Dorsolateral prefrontal cortex (tissue), 122 donors: ENCODE measurements at places on chromosomes 4 and X.

GRCh38 chr4:147638942-147639341 is 21.7 kb downstream of the TMEM184C start:
- no peak for DNase-seq

DNA sequence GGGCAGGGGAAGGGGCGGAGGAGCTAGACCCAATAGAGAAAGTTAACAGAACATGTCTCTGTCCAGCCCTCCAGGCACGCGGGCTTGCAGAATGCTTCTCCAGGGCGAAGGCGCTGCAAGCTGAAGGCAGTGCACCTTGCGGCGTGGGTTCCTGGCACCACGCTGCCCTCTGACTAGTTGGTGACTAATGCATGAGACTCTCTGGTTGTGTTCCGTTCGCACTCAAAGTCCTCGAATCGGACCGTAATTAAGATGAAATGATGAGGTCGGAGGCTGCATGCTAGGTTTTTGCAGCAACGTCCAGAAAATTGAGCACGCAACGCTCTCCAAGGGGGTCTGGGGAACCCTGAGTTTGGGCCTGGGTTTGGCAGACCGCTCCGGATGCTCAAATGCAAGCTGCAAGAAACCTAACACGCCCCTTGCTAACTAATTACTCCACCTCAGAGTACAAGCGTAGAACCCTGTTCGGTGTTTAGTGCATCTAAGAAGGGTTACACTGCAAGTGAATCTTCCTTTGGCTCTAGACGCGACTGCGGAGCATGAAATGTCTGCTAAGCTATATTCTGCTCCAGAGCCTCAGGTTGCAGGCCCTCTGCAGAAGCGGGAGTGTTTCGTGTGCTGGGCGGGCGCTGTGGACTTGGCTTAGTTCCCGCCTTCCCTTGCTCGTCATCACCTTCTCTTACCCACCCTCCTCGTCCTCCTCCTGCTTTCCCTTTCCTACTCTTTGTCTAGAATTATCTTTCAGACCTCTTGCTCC is 57.1 kb upstream of the NKAP start:
- no peak for DNase-seq

DNA sequence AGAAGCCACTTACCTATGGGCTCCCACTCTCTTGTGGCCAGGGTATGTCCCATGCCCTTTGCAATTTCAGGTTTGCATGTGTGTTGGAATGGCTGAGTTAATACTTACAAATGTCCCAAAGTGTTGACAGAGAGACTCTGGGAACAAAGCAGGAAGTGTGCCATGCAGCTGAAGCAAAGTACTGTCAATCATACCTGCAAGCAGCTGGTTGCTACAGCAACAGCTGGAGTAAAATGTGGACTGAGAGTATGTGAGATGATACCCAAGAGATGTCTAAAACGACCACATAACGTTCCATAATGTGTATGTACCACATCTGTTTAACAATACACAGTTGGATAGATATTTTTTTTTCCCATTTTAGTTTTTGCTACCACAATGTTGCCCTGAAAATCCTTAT is 82.8 kb upstream of the CAMK2D start:
- no peak for DNase-seq

DNA sequence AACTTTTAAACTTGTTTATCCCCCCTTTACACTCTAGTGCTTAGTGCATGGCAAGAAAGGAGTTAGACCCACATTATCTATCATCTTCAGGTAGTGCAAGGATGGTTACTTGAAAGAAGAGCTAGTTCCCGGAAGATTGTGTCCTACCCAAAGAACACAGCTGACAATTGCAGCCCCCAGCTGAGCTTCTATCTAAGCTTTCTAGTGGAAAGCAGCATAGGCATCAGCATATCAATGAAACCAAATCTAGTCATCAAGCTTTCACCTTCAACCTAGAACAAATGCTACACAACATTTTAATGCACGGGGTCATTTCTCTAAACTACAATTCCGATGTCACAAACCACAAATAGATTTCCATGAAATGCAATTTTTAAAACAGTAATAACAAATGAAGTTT is 88.9 kb upstream of the TFDP3 start:
- no peak for DNase-seq

- DNase-seq = no peak
Measured at GRCh38 chr4:107252571-107252970, 216.5 kb upstream of the DKK2 start.

DNA sequence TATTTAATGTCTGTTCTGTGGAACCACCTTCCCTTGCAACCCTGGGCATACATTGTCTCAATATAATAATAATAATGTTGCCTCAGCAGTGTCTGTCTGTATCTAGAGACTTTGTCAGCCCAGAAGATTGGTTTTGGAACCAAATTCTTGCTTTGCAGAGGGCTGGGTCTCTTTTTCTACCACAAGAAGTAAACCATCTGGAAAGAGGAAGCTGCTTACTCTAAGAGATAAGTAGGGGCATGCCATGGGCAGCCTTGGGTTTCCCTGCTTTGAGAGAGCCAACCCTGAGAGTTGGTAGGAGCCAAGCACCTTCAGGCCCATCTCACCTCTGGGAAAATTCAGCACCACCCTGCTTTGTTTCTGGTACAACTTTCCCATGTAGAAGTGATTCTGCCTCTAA is 27.0 kb downstream of the TMEM31 start:
- no peak for DNase-seq

GRCh38 chrX:45783002-45783401 is 582.3 kb upstream of the DIPK2B start:
- no peak for DNase-seq

- DNase-seq = no peak
Measured at GRCh38 chrX:75086731-75087195, 69.3 kb downstream of the ABCB7 start.

DNA sequence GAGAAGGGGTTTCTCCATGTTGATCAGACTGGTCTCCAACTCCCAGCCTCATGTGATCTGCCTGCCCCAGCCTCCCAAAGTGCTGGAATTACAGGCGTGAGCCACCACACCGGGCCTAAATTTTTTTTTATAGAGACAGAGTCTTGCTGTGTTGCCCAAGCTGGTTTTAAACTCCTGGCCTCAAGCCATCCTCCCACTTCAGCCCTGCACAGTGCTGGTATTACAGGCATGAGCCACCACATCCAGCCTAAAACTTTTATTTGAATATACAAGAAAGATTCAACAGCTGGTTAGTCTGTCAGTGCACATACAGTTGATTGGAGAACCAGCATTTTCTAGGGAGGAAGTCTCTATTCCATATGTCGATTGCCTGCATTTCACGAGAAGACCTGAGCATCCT is 91.2 kb downstream of the LRP2BP start:
- DNase-seq = no peak

- DNase-seq = no peak
Measured at GRCh38 chrX:24513416-24513815, 48.3 kb downstream of the PDK3 start.

GRCh38 chr4:135382280-135382959 is 1180.8 kb upstream of the PABPC4L start:
- no peak for DNase-seq

GRCh38 chr4:62320612-62321011 is 1120.5 kb downstream of the ADGRL3 start:
- no peak for DNase-seq

DNA sequence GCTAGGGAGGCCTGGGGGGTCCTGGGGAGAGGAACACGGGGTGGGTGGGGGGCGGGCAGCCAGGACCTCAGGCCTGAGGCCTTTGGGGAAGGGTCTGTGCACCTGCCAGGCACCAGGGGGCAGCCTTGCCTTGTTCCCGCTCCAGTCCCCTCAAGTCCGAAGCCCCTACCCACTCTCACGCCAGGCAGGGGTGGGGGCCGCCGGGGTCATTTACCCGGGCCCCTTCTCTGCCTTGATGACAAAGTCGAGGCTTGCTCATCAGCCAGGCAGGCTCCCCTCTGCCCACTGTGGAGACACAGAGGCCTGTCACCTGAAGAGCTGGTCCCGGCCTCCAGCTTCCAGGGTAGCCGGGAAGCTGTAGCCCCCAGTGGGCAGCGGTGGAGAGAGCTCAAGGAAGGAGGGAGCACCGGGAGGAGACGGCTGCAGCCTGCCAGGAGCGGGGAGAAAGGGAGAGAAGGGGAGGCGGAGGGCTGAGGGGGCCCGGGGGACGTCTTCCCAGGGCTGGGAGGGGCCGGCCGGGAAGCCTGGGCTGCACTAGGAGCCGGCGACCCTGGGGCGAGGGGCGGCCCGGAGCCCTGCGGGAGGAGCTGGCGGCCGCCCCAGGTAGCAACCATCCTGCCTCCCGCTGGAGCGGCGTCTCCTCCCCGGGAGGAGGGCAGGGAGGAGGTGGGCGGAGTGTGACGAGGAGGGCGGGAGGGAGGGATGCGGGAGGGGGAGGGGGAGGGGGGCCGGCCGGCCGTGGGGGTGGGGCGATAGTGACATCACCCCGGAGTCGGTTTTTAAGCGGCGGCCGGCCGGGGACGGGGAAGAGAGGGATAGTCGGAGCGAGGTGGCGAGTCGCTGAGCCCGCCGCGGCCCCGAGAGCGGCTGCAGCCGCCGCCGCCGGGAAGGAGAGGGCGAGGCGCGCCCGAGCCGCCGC is at the start of gene SLC6A8:
SLC6A8 (plus strand) TSS at position 806 of the 919 bp plus-strand sequence. CDS start 649 bp downstream, outside the sequence.
- DNase-seq = peak; percentile 65

DNA sequence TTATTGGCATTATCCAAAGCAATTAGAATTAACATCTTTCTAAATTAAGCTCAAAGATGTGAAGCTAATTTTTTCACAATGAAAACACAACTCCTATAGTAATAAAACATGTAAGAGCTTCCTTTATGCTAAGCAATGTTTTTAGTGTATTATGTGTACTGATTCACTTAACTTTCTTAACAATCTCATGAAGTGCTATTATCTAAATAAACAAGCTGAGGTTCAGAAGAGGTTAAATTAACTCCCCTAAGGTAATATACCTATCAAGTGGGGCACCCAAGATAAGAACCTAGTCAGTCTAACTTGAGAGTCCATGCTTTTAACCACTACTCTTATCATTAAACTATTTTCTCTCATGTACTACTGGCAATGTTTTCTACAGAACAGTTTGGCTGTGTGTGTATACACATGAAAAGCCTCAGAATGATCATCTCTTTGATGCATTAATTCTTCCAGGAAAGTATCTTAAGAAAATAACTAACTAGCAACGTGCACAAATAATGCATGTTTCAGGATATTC is 13.6 kb downstream of the G3BP2 start:
- no peak for DNase-seq

- DNase-seq = no peak
Measured at GRCh38 chrX:20670611-20671010, 403.9 kb upstream of the RPS6KA3 start.

DNA sequence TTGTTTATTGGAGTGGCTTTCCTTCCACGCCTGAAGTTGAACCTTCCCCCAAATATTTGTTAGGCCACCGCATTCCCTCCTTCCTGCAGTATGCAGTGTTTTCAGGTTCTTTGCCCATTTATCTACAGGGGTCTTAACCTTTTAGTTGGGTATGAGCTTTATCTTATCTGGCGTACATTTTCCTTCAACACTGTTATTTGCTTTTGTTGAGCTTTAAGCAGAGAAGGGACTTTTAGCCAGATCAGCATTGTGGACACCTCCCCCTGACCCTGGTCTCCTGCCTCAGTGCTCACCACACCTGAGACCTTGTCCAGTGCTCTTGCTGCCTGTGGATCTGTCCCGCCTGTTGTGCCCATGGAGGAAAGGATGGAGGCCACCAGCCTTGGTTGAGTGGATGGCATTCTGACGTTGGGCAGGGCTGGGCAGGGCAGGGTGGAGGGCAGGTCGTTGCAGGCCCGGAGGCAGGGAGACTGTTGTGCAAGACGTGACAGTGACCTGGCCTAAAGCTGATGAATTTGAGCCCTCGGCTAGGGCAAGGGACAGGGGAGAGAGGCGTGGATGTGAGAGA is 998 bp upstream of the DUSP9 start:
- DNase-seq = no peak

DNA sequence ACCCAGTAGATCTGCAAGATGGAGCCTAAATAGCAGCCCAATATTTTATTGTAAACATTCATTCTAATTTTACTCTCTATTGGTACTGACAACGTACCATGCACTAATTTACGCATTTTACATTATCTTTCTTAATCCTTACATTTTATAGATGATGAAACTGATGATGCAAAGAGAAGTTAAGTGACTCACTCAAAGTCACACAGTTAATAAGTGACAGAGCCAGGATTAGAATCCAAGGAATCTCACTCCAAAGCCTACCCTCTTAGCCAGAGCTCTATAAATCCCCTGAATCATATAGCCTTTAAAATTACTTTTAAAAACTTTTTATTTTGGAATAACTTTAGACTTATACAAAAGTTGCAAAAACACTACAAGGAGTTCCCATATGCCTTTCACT is 37.6 kb downstream of the PHKA1 start:
- no peak for DNase-seq

GRCh38 chr4:92791871-92792440 is 488.2 kb downstream of the GRID2 start:
- DNase-seq = no peak

- DNase-seq = no peak
Measured at GRCh38 chrX:4656419-4656818, 943.0 kb upstream of the PRKX start.

DNA sequence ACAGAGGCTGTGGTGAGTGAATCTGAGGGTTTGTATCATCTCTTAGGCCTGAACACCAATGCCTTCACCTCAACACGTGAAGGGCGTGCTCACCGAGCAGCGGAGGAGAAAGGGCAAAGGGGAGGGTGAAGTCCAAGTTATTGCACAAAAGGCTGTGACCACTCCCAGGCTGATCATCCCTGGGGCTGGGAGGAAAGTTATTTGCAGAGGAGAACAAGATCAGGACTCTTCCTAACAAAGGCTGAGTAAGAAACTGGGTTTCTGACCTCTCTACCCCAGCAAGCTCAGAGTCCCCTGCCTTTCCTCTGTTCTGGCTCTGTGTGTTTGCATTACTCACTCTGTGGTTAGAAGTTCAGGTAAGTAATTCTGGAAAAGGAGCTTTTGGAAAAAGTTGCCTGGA is 366.3 kb upstream of the CXorf51A start:
- DNase-seq = no peak

DNA sequence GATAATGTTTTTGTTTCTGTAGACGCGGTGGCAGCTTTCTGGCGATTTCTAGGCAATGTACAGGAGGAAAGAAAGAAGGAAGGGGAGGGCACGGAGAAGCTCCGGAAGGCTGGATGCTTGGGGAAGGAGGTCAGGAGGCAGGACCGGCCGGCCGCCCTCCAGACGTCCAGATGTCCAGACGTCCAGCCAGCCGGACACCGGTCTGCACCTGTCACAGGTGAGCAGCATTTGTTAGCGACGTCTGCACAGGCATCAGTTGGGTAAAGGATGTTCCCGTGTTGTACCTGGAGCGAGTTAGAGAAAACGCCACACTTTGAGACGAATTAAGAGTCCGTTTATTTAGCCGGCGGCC is 90.0 kb upstream of the PPP2R3B start:
- DNase-seq = no peak

- DNase-seq = no peak
Measured at GRCh38 chr4:141543176-141543575, 93.2 kb upstream of the IL15 start.

DNA sequence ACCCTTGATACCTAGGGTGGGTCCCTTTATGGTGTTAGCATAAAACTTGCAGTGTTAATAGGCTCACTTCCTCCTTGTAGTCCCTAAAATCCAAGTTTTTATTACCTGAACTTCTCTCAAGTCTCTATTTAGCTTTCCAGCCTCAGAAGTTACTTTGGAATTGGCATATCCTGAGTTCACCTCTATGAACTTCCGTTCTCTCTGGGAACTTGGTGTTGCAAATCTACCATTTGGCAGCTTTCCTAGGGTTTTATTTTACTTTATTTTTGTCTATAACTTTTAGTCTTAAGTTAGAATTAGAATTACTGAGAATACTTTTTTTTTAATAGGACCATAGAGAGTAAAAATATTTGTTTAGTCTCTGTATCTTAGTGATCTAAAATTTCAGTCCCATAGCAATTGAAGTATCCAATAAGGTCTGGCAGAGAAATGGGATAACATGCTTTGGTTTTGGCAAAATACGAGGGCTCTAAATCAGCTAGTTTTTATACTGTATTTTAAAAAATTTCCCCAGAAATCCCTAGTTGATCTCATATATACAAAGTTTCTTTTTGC is 30.3 kb upstream of the NAF1 start:
- DNase-seq = no peak
